GM20000 (cell line): ENCODE measurements at places on chromosomes 5 and 9.

- DNase-seq = no peak
Measured at GRCh38 chr5:34652466-34652865, 3.7 kb upstream of the RAI14 start.

DNA sequence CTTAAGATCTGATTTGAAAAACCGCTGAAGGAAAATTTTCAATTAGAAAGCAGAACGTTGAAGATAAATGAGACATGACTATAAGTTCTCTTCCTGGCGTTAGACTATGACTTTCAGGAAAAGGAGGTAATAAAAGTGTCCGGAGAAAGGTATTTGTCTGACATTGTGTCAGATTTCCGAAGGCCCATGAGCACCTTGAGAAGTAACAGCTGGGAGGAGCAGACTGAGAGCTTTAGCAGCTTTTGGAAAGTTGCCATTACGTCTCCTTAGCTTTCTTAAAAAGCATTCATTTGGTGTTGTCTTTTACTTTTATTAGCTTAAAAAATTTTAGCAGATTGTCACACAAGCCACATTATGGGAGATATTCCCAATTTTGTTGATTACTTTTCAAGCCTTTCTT lies 363.5 kb downstream of the NDUFS4 start:
- no peak for DNase-seq

- no peak for DNase-seq
Measured at GRCh38 chr5:77449981-77450380, 42.1 kb downstream of the WDR41 start.

DNA sequence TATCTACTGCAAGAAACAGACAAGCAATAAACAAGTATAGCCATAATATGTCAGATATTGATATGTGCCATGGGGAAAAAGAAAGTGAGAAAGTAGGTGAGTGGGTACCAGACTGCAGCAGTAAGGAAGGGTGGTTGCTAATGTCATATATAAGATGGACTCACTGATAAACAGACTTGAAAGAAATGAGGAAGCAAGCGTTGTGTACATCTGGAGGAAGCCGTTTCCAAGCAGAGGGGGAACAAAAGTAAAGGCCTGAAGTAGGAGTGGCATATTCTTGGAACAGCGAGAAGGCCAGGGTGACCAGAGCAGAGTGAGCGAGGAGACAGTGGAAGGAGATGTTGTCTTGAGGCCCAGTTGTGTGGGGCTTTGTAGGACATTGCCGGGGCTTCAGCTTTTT lies 142.2 kb upstream of the MAP3K1 start:
- no peak for DNase-seq

DNA sequence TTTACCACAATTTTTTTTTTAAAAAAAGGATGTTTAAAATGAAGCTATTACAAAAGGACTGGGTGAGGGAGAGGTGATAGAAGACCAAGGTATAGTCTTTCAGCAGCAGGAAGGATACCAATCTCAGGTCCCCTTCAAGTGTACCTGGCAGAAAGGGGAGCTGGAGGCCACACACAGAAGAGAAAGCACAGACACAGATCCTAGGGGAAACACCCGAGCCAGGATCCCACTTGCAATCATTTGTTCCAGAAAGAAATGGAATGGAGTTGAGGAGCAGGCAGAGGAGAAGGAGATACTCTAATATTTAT lies 5.6 kb downstream of the GNPDA1 start:
- DNase-seq = no peak

DNA sequence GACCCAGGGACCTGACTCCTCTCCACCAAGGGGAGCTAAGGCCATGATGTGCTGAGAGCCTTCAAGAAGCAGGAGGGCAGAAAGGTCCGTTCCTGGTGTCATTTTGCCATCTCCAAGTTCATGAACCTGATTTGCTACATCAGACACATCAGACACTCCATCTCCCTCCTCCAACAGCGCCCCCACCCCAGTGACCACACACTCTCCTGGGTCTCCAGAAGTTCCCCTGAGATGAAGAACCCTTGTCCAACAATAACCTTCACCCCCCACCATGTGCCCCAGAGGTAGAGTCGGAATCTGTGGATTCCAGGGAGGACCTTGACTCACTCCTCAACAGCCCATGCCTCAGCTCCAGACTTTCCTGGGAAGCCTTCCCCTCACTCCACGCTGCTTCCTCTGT lies 242.8 kb downstream of the CDK5RAP2 start:
- DNase-seq = no peak

GRCh38 chr5:1648806-1649205 lies 125.0 kb upstream of the LPCAT1 start:
- no peak for DNase-seq

- DNase-seq = no peak
Measured at GRCh38 chr9:98875536-98875935, 68.1 kb downstream of the GALNT12 start.

DNA sequence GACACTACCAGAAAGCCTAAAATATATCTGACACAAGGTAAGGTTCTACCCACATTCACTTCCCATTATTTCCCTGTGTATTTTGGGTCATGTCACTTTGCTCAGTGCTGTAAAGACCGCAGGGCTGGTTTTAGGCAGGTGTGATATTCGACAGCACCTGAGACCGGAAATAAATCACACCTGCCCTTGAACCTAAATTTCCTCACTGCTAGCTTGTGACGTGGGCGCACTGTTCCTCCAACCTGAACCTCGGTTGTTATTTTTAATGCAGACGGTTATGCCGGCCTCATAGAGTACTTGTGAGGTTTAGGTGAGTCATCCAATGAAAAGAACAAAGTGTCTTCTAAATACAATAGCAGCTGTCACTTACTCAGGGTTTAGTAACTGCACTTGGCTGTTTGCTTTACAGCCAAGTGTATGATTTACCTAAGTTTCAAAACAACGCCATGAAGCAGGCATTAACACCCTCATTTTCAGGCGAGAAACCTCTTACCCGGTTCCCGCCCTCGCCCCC lies 20.7 kb upstream of the ZNF782 start:
- peak; percentile 77 for DNase-seq

- DNase-seq = no peak
Measured at GRCh38 chr9:82421498-82421897, 432.9 kb downstream of the SPATA31D1 start.

- DNase-seq = no peak
Measured at GRCh38 chr5:38515646-38516045, 40.8 kb downstream of the LIFR start.

GRCh38 chr5:87136733-87137132 lies 130.9 kb upstream of the RASA1 start:
- DNase-seq = no peak

DNA sequence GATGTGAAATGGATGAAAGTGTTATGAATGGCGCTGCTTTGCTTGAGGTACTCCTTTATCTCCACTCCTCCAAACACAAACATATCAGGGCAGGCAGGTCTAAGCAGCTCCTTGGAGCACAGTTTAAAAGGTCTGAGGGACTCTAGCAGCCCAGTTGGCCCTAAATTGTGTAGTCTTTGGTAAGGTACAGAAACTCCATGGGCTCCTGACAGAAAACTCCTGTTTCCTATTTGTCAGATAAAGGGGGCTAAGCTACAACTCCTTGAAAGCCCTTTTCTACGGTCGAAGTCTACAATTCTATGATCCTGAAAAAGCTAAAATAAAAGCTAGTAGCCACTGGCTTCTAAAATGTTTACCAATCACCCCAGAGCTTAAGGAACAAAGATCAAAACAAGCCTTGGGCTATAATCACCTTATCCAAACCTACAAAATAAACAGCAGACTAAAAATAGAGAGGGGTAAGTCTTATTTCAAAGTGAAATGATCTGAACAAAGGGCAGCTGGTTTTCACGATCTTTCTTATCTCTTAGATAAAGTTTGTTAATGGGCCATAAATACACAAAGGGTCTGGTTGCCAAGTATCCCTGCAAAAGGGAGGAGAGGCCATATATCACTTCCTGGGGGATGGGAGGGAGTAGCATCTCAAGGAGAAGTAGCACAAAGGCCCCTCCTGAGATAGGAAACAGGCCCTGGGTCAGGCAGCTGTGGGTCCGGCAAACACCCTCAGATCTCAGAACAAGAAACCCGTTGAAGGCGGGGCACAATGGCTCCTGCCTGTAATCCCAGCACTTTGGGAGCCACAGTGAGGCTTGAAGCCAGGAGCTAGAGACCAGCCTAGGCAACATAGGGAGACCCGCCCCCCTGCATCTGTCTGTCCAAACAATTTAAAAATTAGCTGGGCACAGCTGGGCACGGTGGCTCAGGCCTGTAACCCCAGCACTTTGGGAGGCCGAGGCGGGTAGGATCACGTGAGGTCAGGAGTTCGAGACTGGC lies 28.3 kb upstream of the DENND4C start:
- no peak for DNase-seq

GRCh38 chr5:180602481-180603075 lies 11.3 kb upstream of the SCGB3A1 start:
- peak; percentile 26 for DNase-seq

DNA sequence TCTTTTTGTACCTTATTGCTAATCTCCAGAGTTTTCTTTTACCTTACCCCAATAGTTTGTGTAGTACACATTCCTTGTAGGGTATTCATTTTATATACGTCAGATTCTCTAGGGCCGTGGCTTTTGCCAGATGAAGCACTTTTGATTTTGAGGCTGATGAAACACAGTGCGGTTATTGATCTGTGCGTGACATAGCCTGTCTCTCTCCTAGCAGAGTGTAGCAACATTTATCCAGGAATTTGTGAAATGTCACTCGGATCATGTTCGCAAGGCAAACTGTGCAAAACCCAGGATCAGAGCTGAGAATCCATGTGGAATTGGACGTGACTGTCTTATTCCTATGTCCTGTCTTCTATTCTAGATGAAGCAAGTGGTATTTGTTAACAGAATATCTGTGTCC lies 142.0 kb upstream of the SH3GL2 start:
- no peak for DNase-seq

DNA sequence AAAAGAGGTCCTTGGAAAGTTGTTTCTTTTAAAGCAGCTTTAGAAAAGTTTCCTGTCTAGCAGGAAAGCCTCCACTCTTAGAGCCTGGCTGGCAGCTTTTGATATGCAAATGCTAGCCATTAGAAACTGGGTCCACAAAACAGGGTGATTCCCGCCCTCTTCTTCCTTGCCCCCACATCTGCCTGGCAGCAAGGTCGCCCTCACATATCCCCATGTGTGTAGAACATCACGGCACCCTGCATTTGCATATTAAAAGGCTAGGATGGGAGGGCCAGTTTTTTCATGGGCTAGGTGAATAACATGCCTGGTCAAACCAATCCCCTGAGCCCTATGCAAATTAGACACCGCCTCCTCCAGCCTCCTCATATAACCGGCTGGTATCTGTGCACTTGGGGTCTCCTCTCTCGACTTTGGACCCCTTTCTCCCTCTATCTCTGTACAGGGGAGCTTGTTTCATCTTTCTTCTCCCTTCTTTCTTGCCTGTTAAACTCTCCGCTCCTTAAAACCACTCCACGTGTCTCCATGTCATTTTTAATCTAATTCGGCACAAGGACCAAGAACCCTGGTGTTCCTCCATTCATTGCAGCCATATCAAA lies 426.8 kb upstream of the CTNND2 start:
- DNase-seq = no peak

GRCh38 chr5:159779481-159779880 lies 136.8 kb upstream of the ADRA1B start:
- no peak for DNase-seq

DNA sequence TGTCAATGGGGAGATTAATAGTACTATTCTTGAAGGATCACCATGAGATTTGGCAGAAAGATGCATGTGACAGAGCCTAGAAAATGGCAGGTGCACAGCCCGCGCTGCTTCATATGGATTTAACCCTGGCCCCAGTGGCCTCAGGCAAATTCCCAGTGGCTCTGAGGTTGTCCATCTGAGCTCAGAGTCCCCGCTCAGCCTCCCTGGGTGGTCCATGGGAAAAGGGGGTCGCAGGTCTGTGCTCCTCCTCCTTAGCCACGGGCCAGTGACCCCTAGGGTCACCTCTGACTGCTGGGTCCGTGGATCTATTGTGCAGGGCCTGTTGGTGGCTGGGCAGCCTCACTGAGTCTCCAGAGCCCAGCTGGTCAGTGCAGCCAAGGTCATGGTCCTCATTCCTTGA lies 93.3 kb upstream of the BOD1 start:
- DNase-seq = no peak

GRCh38 chr5:158967541-158967940 lies 132.2 kb downstream of the EBF1 start:
- no peak for DNase-seq

DNA sequence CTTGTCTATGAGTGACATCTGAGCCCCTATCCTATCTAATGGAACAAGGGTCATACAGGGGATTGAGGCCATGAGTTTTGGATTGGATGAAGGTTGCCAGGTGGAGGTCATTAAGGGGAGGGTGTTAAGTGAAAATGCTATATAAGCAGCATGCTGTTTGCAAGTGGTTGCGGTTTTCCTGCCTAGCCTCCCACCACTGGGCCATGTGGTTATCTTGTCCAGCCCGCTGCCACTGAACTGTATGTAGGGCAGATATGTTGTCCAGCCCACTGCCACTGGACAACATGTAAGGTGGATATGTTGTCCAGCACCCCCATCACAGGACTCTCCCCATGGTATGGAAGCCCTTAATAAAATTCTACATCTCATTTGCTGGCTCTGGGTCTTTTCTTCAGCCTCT lies 200.0 kb downstream of the FGF10 start:
- no peak for DNase-seq

- DNase-seq = no peak
Measured at GRCh38 chr9:32811246-32811645, 27.9 kb downstream of the TMEM215 start.

DNA sequence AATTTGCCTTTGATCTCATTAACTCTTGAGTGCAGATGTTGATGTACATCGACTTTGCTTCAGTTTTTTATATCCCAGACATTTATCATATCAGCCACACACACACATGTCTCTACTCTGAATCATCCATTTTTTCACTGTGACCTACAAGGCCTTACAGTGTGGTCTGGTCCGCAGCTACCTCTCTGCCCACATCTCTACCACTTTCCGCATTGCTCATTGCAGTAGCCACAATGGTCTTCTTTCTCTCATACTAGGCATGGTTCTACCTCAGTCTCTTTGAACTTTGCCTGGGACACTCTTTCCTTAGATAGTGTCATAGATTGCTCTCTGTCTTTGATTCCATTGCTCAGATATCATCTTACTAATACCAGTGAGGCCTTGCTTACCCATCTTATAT lies 87.9 kb upstream of the FSD1L start:
- peak; percentile 8 for DNase-seq

- DNase-seq = peak; percentile 46
Measured at GRCh38 chr5:80960531-80961375, 590 bp downstream of the RASGRF2 start.

- no peak for DNase-seq
Measured at GRCh38 chr9:123972618-123973017, 39.0 kb upstream of the LHX2 start.
